ENCODE measurements at places on chromosomes 3 and 15.
A peak's percentile ranks its signal among the peaks of the same experiment; 100 is the strongest.

DNA sequence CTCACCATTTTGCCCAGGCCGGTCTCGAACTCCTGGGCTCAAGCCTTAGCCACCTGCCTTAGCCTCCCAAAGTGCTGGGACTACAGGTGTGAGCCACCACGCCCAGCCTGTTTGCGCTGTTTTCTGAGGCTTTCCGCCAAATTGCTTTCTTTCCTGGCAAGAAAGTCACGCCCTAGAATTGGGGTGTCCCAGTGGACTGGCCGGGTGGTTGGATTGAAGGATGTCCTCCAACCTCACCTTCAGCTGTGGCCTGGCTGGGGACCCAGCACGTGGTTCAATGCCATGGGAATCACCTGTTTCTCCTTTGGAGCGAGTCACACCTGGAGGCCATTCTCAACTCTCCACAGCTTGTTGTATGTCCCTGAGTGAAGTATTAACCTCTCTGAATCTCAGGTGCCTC, 5.8 kb upstream of the ANKDD1A start:
- DNase-seq: no peak

GRCh38 chr15:91150502-91151160, 50.6 kb downstream of the SV2B start:
- DNase-seq: no peak

GRCh38 chr3:87191641-87192040, 35.5 kb upstream of the CHMP2B start:
- peak; percentile 49 for DNase-seq

GRCh38 chr15:28989239-28989830, 103.6 kb downstream of the APBA2 start:
- DNase-seq: peak; percentile 41

GRCh38 chr3:123884203-123884831, at the start of gene MYLK:
TSS of gene MYLK (minus strand) at chr3:123884332. CDS start at chr3:123793841, 90,491 bp downstream.
- DNase-seq: peak; percentile 87

DNA sequence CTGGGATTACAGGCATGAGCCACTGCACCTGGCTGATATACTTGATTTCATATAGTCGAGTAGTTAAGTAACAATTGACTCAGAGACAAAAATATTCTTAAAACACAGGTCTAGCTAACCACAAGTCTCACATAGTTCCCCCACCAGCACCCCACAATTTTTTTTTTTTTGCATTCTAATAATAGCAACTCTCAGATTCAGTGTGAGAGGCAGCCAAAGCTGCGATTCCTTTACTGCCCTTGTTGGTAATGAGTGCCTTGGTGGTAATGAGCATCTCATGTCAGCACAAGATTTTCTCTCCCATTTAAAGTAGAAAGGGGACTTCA, 72.5 kb downstream of the WWTR1 start:
- no peak for DNase-seq

DNA sequence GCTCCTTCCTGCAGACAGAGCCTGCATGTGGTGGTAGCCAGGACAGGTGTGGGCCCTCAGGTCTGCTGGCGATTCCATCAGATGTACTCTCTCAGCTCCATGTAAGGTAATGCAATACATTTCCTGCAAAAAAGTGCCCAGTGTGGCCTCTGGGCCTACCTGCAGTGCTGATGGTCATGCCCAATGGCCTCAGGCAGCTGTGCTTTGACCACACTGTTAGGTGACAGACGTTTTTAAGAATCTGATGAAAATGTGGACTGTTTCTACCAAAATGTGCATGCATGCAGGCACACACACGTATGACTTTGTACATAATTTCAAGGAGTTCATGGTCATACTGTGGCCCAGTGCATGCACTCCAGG, 152.9 kb downstream of the RAB11A start:
- no peak for DNase-seq

DNA sequence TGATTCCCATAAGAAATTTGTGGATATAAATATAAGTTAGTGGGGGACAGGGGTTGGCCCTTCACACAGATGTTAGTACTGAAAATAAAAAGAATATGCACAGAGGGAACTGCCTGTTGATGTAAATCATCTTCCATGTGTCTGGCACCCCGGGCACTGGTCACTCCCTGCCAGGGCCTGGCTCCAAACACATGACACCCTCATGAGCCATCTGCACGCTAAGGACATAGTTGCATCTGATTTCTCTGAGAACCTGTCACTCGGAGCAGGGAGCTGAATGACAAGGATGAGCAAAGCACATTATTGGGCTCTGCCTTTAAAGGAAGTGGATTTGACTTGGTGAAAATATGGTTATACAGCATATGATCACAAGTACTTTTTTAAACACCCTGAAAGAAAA, 66.2 kb upstream of the TSC22D2 start:
- DNase-seq: no peak

GRCh38 chr15:32834156-32834555, 116.4 kb downstream of the GREM1 start:
- DNase-seq: no peak

GRCh38 chr3:123365450-123366143, 83.3 kb downstream of the ADCY5 start:
- DNase-seq: no peak

DNA sequence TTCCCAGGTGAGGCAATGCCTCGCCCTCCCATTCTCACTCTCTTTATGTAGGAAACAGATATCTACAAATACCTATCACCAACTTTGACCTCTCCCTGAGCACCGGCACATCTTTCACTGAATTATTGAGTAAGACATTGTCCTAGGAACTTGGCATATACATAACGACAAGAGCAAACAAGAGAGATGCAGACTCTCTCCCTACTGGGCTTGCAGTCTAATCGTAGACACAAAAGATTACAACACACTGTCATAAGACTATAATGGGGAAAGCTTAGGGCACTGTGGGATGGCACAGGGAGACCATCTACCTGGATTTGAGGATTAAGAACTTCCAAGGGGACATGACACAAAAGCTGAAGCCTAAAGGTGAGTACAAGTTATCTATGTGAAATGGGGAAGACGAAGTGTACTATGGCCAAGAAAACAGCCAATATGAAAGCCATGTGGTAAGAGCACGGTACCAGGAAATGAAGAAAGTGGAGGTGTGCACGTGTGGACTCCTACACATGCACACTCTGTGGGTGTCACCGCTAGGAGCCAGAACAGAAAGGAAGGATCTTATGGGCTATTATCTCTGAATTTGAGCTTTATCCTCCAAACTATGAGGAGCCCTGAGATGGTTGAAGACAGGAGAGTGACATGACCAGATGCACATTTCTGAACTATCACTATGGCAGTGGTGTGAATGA, 218.8 kb upstream of the STRIT1 start:
- DNase-seq: no peak

DNA sequence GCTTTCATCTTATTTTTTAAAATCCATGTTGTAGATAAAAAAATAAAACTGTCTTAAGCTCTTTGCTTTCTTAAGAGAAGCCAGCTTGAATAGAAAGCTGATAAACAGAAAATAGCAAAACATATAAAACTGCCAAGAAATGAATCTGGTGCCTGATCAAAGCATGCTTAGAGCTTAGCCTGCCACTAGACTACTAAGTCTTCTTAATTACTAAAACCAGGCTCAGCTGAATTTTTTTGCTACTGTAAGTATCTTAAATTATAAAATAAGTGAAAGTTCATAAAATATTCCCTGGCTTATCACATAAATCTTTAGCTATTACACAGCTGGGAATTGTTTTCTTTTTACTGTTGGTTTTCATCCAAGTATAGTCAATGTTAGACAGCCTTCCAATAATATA, 803.9 kb downstream of the DIPK2A start:
- no peak for DNase-seq

DNA sequence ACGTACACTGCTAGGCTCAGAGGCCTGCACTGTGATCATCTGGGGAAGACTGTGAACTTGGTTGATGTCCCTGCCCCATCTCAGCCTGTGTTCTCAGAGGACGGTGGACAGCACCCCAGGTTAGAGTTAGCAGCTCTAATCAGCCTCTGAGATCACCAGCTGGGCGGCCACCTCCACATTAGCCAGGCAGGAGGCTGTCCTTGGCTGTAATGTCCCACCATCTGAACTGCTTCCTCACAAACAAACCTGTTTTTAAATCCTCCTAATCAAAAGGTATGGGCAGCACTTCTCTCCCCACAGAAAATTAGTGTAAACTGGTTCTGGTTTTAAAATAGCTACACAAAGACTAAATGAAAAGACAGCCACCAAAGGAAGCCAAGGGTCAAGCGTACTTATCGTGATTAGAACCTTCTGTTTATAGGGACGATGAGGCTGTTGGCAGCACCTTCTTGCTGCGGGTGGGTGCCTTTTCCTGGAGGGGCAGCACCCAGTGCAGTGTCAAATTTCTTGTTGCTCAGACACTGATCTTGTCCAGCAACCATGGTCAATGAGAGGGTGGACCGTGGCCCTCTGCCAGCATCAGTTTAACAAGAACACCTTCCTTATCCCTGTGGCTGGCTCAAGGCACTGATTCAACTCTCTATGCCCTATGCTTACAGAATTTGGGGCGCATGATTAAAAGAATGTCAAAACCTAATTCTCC, 24.6 kb downstream of the ACSBG1 start:
- DNase-seq: no peak

GRCh38 chr15:40037721-40038120, 1.3 kb downstream of the SRP14 start:
- no peak for DNase-seq

- DNase-seq: no peak
These were observed 41.8 kb downstream of the RAB6B start for GRCh38 chr3:133853925-133854227.

DNA sequence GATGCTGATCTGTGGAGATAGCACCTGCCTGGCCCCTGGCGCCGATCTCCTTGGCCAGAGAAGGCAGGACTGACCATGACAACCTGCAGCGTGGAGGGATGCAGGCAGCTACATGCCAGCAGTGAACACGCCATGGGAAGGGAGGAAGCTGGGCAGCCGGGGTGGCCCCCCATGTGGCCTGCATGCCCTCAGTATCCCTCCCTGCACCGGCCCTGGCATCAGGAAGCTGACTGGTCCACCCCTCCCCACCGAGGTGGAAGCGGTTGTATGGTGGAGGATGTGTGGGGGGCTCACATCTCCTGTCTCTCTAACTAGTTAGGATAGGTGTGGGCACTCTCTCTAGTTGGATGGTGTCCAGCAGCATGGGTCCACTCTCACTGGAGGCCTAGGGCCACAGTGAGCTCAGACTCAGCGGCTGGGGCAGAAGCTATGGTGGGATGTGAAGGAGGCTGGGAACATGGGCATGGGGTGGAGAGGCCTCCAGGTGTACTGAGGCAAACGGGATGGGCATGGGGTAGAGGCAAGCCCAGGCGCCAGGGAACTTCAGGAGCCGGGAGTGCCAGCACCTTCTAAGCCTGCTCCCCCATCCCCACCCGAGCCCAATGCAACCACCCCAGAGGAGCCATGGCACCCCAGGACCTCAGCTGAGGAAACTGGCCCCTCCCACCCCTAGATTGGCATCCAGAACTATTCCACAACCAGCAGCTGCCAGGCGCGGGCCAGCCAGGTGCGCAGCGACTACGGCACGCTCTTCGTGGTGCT, 1.8 kb upstream of the ABTB1 start:
- DNase-seq: no peak

DNA sequence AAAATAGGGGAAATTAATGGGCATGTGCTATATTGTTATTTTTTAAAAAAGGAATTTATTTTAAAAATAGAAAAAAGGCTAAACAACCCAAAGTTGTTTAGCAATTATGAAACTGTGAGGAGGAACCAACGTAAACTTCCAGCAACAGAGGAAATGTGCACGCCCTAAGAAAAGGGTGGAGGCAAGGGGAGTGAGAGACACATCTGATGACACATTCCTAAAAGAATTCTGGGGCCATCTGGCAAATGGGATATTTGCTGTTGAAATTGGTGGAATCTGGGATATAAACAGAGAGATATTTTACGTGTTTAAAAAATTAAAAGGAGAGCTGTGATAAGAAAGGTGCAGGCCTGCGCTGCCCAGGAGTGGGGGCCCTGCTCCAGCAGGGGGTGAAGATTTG, 50.8 kb upstream of the MUC13 start:
- peak; percentile 91 for DNase-seq

DNA sequence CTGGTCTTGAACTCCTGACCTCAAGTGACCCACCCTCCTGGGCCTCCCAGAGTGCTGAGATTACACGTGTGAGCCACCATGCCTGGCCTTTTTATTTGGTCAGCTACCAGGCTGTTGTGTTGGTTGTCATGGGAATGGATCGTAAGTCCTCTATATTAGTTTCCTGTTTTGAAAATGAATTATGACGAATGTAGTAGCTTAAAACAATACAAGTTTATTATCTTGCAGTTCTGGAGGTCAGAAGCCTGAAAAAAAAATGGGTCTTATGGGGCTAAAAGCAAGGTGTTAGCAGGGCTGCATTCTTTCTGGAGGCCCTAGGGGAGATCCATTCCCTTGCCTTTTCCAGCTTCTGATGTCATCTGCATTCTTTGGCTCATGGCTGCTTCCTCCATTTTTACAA, 25.1 kb upstream of the HERC1 start:
- DNase-seq: peak; percentile 89

DNA sequence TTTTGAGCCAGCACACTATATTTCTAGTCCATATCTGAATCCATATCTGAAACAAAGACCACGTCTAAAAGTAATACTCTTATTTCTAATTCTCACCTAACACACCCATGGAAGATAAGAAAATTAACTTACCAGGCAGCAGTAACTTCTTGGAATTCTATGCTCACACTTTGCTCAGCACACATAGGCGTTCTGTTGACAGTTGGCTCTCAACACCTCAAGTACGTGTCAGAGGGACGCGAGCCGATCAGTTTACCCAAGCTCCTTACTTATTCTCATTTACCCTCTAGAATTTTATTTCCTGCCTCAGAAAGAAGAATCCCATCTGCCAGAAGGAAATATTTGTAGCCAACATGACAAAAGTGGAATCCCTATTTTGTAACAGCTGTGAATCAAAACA, 911.9 kb downstream of the FHIT start:
- DNase-seq: no peak

DNA sequence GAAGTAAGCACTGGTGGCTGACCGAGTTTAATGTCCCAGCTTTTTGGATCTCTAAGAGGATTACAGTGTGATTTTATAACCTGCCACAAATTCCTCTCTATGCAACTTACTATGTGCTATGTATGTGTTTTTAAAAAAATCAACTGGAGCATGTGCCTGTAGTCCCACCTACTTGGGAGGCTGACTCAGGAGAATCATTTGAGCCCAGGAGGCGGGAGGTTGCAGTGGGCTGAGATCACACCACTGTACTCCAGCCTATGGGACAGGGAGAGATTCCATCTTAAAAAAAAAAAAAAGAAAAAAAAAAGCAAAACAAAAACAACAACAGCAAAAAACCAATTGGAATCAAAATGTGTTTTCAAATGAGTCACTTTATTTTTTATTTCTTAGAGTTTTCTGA, 29.6 kb downstream of the DUT start:
- peak; percentile 75 for DNase-seq

DNA sequence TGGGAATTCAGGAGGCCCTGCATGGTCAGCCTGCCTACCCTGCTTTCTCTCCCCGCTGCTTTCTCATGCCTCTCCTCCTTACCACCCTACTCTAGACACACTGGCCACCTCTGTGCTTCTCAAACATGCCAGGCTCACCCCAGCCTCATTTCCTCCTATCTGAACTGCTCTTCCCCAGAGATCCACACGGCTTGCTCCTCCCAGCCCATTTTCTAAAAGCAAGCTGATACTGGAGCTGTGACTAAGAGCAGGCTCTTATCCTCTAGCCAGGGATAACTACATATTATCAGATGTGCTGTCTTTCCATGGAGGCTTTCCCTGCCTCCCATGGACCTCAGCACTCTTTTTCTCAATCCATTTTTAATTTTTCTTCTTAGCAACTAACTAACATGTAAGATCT, 85.9 kb downstream of the BOC start:
- DNase-seq: no peak

Data from fibroblast of skin of back (primary cell).